Stimulated activated CD8-positive, alpha-beta memory T cell treated with anti-CD3 and anti-CD28 coated beads, Interleukin-4, amount 100 ng/mL, for 1 hour (primary cell): ENCODE measurements at places on chromosomes 12 and 14.
A peak's percentile ranks its signal among the peaks of the same experiment; 100 is the strongest.

DNA sequence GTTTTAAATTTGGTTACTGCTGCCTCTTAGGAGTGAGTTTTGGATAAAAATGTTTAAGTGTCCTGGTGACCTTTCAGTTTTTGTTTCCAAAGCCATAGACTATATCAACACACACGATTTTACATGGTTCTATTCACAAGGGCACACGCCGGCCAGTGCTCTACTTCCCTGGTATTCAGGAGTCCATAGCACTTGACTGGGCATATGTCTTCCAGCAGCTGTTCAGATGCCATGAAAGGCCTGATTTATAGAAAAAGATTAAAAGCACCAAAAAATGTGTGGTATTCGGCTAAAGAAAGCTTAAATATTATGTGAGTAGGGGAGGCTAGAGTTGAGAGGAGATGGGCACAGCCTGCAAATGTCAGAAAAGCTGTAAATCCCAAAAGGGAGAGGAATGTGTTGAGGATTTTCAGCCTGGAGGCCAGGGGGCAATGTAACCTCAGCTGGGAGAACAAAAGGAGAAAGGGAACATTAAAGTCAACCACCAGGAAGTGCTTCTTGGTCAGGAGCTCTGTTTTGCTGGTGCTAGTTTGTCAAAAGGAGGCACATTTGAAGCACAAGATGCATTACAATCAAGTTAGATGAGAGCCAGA, 478.4 kb downstream of the RAD51B start:
- no peak for DNase-seq

- no peak for DNase-seq
Observed at GRCh38 chr14:70888681-70889175, 18.5 kb upstream of the PCNX1 start.

DNA sequence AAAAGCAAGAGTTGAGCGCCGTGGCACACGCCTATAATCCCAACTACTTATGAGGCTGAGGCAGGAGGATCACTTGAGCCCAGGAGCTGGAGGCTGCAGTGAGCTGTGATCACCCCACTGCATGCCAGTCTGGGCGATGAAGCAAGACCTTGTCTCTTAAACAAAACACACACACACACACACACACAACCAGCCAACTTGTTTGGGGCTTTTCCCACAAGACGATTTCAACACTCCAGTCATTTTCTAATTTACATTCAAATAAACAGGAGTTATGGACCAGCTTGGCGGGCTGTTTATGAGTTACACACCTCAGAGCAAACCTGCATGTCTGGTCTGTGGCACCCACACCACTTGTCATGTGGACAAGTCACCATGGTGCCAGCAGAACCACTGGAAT, 6.7 kb downstream of the GLTP start:
- no peak for DNase-seq

DNA sequence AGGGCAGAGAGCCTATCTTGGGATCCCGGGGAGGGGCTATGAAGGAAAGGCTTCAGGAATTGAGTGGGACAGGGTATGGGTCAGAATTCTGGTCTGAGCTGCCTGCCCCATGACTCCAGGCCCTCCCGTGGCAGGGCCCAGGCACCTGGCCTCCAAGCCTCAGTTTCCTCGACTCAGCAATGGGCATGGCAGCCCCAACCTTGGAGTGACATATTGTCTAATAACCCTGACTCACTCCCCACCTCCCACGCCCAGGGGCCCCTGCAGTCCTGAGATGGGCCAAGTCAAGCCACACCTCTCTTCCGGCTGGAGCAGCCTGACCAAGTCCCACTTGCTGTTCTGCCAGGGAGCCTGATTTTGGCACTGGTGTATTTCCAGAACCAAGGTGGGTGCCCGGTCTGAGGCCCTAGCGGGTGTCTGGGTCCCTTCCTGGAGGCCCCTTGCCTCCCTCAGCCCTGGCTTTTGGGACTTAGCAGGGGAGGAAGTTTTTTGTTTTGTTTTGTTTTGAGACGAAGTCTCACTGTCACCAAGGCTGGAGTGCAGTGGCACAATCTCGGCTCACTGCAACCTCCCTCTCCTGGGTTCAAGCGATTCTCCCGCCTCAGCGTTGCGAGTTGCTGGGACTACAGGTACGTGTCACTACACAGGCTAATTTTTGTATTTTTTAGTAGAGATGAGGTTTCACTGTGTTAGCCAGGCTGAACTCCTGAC, 40.3 kb upstream of the RCOR1 start:
- no peak for DNase-seq

GRCh38 chr12:21539797-21540196, 13.7 kb downstream of the SPX start:
- DNase-seq = no peak

DNA sequence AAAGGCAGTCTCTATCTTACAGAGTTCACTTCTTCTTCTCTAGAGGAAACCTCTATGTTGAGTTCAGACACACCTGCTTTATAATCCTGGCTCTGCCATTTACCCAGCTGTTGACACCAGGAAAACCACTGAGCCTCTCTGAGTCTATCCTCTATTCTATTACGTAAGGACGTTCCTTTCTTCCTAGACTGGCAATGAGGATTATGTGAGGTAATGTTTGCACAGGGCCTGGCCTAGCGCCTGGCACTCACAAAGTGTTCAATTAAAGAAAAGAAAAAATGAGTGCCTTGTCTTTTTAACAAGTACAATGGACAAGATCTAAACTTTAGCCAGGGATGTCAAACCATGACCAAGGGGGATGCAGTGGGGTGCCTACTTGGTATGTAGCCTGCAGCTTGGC, 641.9 kb upstream of the TBX3 start:
- DNase-seq = no peak

DNA sequence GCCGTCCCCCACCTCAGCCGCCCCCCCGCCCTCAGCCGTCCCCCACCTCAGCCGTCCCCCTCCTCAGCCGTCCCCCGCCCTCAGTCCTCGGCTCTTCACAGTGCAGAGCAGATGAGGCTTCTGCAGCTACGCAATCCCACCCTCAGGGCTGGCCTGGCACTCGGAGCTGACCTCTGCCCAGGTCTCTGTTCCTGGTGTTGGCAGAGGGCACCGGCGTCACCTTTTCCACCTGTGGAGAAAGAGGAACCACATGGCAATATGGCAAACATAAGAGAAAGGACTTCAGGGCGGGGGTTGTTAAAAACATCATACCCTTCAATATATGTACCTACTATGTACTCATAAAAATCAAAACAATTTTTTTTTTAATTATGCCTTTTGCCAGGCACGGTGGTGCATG, 45.8 kb downstream of the MLXIP start:
- DNase-seq = no peak

GRCh38 chr14:23006544-23007419, 3.2 kb downstream of the C14orf93 start:
- peak; percentile 83 for DNase-seq

DNA sequence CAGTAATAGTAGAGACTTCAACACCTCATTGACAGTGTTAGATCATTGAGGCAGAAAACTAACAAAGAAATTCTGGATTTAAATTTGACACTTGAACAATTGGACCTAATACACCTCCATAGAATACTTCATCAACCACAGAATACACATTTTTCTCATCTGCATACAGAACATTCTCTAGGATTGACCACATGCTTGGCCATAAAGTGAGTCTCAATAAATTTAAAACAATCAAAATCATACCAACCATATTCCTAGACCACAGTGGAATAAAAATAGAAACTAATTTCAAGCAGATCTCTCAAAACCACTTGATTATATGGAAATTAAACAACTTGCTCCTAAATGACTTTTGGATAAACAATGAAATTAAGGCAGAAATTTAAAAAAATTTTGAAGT, 82.3 kb downstream of the SLC38A4 start:
- no peak for DNase-seq

DNA sequence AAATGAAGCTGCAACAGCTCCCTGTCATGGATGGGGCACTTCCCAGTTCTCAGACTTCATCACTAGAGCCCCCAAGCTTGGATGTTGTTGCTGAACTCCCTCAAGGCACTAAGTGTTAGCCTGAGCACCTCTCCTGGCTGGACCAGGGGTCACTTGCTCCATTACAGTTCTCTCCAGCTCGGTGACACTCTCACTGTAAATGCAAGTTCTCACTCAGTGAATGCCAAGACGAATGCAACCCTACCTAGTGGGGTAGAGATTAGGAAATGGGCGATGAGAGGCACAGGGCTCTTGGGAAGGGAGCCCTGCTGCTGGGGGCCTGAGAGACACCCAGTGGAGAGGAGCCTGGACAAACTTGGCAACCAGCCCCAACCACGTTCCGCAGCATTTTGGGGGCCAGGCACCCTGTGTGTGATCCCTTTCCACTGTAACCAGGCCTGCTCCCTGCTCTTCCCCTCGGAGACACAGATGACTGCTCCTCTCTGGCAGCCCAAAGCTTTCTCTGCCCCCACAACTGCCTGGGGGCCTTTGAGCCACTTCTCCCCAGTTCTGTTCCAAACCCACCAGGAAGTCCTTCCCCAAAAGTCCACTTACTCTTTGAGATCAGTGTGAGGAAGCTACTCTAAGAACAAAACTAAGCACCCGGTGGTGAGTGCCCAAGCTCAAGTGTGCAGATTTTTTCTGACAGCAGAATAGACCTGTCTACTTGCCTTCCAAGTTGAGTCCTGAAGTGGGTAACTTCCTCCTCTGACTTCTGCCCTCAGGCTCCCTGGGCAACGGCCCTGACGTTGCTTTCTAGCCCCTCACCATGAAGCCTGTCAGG, 8.0 kb upstream of the SELPLG start:
- DNase-seq = no peak

DNA sequence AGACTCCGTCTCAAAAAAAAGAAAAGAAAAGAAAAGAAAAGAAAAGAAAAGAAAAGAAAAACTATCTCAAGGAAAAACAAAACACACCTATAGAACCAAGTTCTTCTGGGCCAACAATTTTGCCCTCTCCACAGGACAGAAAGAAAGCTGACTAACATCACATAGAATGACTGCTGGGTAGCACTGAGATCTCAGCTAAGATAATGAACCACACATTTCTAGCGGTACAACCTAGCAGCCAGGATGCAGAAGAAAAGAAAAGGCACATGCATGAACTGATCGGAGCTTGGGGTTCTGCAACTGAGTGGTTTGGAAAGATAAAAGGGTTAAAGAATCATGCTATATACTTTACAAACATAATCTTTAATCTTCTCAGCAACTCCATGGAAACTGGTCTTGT, 19.5 kb downstream of the TMED10 start:
- no peak for DNase-seq

DNA sequence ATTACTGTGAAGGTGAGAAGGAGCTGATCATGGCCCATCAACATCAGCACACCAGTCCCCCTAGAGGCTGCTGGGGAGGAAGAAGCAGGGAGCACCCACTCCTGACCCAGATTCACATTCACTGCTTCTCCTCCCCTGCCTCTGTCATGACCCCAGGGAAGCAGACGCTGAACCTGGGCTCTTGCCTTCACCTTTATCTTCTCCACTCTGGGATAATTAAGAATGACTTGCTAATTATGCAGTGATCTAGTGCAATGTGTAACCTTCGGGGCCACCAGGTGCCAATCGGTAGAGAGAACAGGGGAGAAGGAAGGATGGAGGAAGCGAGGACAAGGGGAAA, 44.4 kb upstream of the IQSEC3 start:
- DNase-seq = no peak

- no peak for DNase-seq
Observed at GRCh38 chr12:94458877-94459727, 565 bp downstream of the CEP83 start.

- DNase-seq = no peak
Observed at GRCh38 chr12:52508211-52508610, 12.0 kb downstream of the KRT5 start.

DNA sequence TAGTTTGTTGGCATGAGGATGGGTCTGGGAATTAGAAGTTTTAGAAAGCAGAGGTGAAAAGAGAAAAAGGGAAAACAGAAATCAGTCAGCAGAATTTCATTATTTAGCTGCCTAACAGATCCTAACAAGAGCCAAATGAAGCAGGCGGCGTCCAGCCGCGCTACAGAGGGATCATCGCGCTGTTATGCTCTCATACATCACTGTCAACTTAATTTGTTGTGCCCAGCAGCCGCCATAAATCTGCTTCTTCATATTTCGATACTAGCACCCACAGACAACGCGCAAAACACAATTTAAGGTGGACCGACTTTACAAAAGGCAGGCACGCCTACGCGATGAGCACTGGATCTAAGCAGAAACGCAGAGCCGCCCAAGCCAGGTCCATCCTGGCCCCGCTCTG, 66.7 kb downstream of the SETD3 start:
- DNase-seq = no peak

- no peak for DNase-seq
Observed at GRCh38 chr12:112270673-112271072, 111.6 kb downstream of the HECTD4 start.

DNA sequence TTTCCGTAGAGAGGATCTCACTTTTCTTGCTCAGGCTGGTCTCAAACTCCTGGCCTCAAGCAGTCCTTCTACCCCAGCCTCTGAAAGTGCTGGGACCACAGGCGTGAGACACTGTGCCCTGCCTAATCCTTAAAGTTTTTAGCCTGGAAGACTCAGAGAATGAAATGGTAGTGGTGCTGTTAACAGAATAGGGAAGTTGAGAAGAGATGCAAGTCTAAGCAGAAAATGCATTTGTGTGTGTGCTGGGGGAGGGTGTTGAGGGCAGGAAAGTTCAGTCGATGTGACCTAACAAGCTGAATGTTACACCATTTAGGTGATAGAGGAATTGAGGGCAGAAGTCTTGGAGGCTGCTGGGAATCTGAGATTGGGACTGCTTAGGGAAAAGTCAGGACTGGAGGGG, 6.9 kb upstream of the TUBA1A start:
- no peak for DNase-seq

GRCh38 chr14:71228711-71229110, 321.5 kb downstream of the PCNX1 start:
- no peak for DNase-seq

DNA sequence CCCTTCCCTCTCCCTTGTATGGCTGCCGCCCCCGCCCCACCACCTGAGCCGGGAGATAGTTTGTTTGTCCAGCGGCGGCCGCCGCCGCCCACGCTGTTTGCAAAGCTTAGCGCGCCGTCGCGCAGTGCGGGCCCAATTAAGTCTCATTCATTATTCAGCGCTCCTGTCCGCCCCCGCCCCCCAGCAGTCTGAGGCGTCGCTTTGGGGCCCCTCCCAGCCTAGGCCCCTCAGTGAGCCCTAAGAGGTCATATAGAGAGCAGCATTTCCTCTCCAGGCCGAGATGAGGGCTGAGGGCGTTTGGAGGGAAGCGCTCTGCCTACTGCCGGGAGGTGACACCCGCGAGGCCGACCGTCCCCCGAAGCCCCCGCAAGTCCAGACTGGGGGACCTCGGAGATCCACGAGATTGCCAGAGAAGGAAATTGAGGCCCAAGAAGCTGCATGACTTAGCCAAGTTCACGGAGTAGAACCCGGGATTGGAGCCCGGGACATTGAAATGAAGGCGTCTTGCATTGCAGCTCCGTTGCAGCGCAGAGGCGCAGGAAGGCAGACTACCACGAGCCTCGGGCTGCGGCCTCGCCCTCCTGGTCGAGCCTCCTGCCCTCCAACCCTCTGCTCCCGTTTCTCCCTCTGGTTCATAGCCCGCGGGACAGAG, at the start of gene DNAJC22:
TSS of gene DNAJC22 (plus strand) at position 230 of the 652 bp plus-strand sequence. CDS start 1,985 bp downstream, outside the sequence.
- no peak for DNase-seq

- DNase-seq = no peak
Observed at GRCh38 chr14:50100805-50101204, 15.6 kb downstream of the VCPKMT start.

DNA sequence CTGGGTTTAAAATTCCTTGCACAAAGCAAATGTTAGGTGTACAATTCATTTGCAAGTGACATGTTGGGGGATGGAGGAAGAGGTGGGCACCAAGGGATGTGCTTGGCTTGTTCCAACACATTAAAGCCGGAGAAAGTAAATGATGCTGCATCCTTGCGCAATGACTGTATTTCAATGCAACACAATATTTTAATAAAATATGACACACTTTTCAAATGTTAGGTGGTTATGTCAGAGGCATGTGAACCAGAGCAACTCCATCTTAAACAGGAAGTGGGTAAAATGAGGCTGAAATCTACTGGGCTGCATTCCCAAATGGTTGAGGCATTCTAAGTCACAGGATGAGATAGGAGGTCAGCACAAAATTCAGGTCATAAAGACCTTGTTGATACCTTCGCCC, 53.6 kb upstream of the ARHGAP5 start:
- no peak for DNase-seq
